MV-4-11 (cell line): ENCODE measurements at places on chromosomes 1 and 21.

DNA sequence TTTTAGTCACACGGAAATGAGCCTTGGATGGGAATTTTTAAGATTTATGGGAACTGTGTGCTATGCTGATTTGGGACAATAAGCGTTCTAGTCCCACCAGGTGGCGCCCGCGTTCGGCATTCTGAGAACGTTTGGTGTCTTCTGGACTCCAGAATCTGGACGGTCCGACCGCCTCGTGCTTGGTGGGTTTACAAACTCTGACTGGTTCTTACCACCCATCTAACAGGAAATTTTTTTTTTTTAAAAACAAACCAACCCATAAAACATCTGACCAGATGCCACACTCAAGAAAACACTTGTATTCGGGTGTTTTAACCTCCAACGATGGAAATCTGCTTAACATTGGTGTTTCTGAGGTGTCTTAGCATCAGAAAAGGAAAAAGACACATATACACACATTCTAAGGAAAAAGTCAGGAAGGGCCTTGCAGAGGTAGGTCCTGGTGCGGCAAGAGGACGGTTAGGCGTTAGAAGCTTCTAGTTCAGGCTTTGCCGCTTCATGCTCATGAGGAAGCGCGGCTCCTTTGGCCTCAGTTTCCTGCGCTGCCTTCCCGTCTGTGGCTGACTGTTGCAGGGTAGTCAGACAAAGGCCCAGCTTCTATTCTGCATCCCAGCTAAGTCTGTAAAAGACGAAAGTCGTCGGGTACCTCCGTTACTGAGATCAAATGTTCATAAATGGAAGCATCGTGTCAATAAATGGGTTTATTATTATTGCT, 814 bp upstream of the DYRK3 start:
- peak; percentile 70 for DNase-seq

DNA sequence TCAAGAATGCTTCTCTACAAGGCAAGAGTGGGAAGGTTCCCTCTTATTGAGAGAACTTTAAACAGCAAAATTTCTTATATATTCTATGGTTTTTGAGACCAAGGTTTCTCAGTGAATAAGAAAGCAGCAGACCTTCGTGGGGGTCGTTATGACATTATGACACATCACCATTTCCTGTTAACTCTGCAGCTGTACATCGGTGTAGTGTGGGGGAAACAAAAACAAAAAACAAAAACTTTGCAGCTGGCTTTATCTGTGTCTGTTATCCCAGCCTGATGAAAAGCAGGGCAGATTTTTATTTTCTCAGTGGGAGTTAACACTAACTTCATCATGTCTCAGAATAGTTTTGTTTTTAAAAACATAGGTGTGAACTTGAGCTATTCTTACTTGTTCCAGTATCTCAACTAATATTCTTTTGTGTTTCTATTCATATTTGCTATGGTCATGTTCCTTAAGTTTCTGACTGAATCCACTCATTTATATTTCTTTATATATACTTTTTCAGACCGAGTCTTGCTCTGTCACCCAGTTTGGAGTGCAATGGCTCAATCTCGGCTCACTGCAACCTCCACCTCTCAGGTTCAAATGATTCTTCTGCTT, 2.1 kb downstream of the SDE2 start:
- DNase-seq = no peak

- peak; percentile 16 for DNase-seq
Observed at GRCh38 chr1:71835442-71835813, 446.9 kb downstream of the NEGR1 start.

GRCh38 chr1:111503585-111504060, at the start of the genes ADORA3 and TMIGD3:
Gene ADORA3, minus strand, starts transcription at chr1:111503633. Its CDS starts 279 bp downstream, at chr1:111503354.
Gene TMIGD3, minus strand, starts transcription at chr1:111503633. Its CDS starts 279 bp downstream, at chr1:111503354.
- peak; percentile 98 for DNase-seq

DNA sequence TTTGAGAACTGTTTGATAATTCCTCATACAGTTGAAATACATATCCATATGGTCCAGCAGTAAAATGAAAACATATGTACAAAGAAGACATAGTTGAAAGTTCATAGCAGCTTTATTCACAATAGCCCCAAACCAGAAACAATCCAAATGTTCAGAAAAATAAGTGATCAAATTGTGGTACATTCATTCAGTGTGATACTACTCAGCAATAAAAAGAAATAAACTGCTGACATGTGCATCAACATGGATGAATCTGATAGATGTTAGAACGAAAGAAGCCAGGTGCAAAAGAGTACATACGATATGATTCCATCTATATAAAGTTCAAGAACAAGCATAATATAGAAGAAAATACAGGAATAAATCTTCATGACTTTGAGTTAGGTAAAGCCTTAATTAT, 77.2 kb downstream of the EVI5 start:
- DNase-seq = no peak

- no peak for DNase-seq
Observed at GRCh38 chr1:184801503-184801902, 46.8 kb upstream of the EDEM3 start.

DNA sequence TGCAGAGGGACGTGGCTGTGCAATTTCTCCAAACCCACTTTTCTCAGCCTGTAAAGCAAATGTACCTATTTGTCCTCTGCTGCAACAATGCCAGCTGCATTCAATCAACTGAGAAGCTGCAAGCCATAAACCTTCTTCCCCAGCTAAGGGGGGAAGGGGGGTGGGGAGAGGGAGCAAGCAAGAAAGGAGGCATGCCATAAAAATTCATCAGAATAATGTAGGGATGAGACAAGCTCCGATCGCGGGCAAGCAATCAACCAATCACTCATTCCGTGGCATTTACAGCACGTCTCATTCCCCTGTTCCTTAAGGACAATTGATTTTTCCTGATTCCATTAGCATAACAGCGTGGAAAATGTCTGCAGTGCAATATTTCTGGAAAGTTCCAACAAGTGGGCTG, 144.8 kb downstream of the DMRTA2 start:
- DNase-seq = no peak

- no peak for DNase-seq
Observed at GRCh38 chr1:170156594-170156993, 10.8 kb downstream of the NTMT2 start.

DNA sequence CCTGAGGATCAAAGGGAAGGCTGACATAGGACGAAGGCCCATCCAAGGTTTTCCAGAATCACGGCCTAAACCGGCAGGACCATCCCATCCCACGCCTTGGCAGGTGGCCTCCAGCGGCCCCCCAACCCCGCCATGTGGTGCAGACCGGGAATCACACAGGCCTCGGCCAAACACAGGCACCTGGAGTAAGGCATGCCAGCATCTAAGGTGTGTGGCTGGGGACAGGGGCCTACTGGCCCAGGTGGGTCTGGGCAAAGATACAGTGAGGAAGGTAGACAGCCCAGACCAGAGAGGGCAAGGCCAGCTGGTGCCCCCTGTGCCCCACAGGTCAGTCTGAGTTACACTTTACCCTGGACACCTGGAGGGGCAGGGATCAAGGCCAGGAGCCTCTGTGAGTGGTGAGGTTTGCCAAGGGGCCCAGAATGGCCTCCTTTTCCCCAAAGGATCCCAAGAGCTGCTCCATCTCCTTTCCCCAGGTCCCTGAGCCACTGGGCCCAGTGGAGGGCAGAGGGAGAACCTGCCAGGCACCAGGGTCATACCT, 12.7 kb upstream of the TAS1R2 start:
- no peak for DNase-seq

DNA sequence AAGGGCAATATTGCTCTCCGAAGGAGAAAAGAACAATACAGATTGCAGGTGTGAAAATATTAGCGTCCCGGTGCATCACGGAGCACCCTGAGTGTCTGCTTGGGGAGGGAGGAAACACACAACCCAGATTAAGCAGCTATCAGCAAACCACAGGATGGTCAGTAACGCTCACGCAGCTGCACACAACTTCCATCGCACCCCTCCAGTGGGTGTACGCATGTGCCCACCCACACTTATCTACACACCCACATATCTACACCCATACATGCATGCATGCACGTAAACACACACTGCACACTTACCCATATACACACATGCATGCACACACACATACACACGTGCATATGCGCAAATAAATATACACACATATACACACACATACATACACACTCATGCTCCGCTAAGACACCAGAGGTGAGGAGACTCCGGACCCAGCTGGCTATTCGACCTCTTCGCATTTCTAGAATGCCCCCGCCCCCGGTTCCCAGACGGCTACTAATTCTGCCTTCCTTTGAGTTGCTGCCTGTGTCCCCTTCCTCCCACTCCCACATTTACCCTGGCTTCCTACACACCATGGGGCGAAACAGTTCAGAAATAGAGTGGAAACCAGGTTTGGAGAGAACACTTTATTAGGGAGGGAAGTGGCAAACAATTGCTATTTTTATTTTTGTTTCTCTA, 26.2 kb downstream of the ITPKB start:
- no peak for DNase-seq

DNA sequence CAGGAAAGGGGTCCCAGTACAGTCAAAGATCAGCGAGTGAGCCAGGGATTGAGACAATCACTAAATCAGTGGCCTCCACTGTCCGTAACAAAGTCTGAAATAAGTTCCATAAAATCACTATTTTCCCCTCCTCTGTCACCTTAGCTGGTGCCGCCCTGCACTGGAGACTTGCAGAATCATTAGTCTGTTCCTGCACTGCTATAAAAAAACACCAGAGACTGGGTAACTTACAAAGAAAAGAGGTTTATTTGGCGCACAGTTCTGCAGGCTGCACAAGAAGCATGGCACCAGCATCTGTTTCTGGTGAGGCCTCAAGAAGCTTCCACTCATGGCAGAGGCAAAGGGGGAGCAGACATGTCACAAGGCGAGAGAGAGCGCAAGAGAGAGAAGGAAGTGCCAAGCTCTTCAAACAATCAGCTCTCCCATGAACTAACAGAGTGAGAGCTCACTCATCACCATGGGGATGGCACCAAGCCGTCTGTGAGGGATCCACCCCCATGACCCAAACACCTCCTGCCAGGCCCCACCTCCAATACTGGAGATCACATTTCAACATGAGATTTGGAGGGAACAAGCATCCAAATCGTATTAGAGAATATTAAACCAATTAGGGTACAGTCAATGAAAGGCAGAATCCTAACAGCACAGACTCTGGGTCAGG, 129.8 kb upstream of the TIAM1 start:
- DNase-seq = no peak

GRCh38 chr1:227281371-227281770, 36.9 kb downstream of the CDC42BPA start:
- DNase-seq = no peak

- DNase-seq = no peak
Observed at GRCh38 chr21:22476726-22477646, 1478.8 kb downstream of the NCAM2 start.

GRCh38 chr1:46643368-46643775, 24.8 kb downstream of the ATPAF1 start:
- no peak for DNase-seq

DNA sequence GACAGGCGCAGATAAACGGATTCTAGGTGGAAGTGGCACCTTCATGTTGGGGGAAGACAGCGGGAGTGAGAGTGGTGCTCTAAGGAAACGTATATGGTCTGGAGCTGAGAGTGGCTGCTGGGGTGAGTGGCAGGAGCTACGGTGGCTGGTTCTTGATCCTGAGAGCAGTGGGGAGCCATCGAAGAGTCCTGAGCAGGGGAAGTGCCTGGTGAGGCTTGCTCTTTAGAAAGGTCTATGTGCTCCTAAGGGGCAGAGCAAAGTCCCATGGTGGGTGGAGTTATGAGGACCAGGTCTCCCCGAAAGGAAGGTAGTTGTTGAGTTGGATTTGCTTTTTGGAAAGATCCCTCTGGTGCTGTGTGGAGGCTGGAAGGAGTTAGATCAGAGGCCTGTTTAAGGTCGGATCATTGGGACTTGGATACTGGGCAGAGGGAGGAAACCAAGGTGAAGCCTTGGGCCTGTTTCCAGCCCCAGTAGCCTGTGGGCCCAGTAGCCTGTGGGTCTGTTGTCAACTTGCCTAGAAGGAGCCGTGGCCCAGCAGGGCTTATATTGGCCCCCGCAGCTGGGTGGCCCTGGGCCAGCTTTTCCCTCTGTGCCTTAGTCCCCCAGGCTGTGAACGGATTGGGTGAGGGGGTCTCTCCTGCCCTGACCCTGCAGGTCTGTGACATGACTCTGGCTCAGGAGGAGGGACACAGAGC, 33.0 kb downstream of the ACOT11 start:
- no peak for DNase-seq

GRCh38 chr1:7760245-7760644, 10.9 kb upstream of the VAMP3 start:
- DNase-seq = no peak

GRCh38 chr1:248402748-248403147, at the start of gene OR2T1:
Gene OR2T1, plus strand, starts transcription at chr1:248403048. Its CDS starts 3,100 bp downstream, at chr1:248406148.
- DNase-seq = no peak

GRCh38 chr1:156592910-156593660, 1.5 kb downstream of the NAXE start:
- no peak for DNase-seq

DNA sequence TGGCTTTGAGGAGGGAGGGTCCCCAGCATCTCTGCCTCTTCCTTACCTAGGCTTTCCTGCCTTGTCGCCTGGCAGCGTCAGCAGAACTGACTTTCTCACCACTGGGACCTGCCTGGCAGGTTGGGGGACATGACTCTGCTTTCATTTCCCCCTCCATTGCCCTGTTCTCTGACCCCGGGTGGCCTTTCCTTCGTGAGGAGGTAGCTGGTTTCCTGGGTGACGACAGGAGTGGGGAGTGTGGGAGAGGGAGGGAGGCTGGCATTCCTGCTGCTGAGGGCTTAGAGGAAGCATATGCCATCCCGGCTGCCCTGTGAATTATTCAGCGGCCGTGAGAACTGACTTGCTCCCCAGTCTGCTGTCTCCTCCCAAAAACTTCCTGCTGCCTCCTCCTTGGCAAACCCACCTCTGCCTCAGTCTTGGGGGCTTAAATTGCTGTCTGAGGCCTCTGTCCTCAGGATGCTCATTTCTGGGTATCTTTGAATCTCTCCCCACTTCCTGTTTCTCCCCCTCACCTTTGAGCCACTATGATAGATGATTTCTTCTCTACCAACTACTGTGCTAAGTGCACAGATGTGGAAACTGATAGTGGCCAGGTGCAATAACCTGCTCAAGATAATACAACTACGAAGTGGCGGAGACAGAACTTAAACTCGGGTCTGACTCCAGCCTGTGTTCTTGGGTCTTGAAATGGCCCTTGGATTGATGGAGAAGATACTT, 182.0 kb upstream of the CSF3R start:
- DNase-seq = peak; percentile 37

- DNase-seq = peak; percentile 85
Observed at GRCh38 chr21:21034036-21034435, 35.8 kb downstream of the NCAM2 start.

DNA sequence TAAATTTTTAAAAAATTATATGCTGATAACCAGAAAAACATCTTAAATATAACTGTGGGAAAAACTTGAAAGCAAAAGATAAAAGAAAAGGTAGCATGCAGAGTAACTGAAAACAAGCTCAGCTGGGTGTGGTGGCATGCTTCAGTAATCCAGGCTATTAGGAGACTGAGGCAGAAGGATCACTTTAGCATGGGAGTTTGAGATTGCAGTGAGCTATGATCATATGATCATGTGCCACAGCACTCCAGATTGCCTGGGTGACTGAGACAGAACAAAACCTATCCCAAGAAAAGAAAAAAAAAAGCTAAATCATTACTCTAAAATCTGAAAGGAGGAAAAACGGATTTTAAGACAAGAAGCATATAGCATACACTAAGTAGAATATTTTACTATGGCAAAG, 1624.0 kb downstream of the AMY1C start:
- no peak for DNase-seq
